Stimulated activated naive CD8-positive, alpha-beta T cell treated with anti-CD3 and anti-CD28 coated beads, Interleukin-15, Interleukin-2, amounts not matched to agents 100 U/mL and 50 U/mL, for 24 hours (primary cell): ENCODE measurements at places on chromosomes 2 and 18.

GRCh38 chr2:57417007-57417406 is 629.6 kb upstream of the VRK2 start:
- DNase-seq, result no peak

GRCh38 chr2:241509155-241509784 is 886 bp upstream of the STK25 start:
- no peak for DNase-seq

- peak; percentile 85 for DNase-seq
Observed at GRCh38 chr18:59070181-59070912, 69.3 kb upstream of the SEC11C start.

- no peak for DNase-seq
Observed at GRCh38 chr18:2854875-2855274, 8.1 kb downstream of the EMILIN2 start.

DNA sequence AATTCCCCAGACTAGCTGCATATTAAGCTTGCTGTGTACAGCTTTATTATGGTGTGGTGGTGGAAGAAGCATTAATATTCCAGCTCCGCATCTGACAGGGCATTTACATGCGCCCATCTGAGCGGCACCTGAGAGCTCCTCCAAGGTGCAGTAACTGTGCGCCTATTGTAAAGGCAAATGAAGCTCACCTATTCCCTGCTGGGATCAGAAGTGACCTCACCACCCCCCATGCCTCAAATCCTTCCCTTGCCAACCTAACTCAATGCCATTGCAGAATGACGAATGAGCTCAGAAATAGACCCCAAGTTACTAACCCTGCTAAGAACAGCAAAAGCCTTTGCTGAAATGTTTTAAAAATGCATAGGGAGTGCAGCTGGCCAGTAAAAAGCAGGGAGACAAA is 14.3 kb downstream of the BCL11A start:
- no peak for DNase-seq

DNA sequence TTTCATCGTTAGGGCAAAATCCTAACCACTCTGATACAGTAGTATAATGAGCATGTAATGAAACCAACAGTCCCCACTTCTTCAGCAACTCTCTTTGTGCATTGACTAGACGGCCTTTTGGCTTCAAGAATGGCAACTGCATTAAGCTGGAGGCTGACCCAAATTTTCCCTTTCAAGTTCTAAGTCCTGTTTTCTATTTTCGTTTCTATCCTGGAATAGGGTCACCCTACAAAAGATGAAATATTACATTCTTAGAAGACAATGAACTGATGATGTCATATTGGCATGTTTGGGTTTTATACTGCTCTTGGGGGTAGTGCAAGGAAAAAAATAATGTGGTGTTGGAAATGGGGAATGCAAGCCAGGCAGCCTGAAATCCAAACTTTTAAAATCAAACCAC is 254.4 kb downstream of the ETAA1 start:
- no peak for DNase-seq

DNA sequence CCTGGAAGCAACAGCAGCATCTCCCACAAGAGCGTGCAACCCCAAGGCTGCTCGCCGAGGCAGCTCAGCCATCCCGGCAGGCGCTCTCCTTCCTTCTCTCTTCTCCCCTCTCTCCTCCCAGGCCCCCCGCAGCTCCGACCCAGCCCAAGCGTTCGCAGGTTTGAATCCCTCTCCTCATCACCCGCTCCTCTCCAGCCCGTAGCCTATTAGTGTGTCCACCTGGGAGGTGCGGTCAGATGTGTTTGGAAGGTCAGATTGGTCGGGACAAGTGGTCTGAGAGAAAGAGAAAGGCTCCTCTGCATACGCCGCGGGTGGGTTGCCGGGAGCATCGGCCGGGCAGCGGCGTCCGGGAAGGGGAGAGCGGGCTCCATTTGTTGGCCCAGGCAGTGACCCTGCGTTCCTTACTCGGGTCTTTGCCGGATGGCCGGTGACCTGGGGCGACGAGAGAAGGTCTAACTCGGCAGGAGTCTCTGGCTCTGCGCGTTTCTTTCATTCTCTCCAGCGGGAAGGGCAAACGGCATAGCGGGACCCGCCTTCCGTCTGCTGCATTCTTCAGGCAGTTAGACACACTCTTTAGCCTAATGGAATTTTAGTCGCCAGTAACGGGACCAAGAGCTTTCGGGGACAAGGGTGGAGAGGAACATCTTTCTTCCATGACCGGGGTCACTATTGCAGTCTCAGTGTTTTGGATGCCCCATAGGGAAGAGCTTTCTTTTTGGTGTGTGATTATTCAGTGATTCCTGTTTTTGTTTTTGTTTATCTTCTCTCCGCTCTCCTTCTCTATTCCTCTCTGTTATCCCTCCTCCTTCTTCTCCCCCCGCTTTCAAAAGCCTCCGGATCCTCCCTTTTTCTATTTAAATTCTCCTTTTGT is 1.1 kb upstream of the TMEFF2 start:
- peak; percentile 4 for DNase-seq

GRCh38 chr2:230053753-230054478 is 14.8 kb downstream of the SLC16A14 start:
- DNase-seq, result no peak

DNA sequence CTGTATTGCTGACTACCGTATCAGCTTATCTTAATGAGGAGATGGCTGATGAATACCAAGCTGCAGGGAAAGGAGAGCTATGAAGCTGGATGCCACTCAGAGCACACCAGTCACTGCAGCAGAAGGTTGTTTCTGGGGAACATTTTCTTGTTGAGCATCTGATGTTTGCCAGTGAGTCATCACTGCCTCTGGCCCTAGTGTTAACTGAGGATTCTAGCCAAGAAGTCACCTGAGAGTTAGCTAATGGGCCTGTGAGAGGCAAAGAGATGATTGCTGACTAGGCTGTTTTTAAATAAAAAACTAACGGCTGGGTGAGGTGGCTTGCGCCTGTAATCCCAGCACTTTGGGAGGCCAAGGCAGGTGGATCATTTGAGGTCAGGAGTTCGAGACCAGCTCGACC is 37.9 kb downstream of the CCDC150 start:
- no peak for DNase-seq

- no peak for DNase-seq
Observed at GRCh38 chr2:186784930-186785329, 64.0 kb downstream of the ZSWIM2 start.

GRCh38 chr2:159427048-159427447 is 140.5 kb upstream of the WDSUB1 start:
- no peak for DNase-seq

- DNase-seq, result no peak
Observed at GRCh38 chr2:1553671-1554295, 140.5 kb downstream of the TPO start.

DNA sequence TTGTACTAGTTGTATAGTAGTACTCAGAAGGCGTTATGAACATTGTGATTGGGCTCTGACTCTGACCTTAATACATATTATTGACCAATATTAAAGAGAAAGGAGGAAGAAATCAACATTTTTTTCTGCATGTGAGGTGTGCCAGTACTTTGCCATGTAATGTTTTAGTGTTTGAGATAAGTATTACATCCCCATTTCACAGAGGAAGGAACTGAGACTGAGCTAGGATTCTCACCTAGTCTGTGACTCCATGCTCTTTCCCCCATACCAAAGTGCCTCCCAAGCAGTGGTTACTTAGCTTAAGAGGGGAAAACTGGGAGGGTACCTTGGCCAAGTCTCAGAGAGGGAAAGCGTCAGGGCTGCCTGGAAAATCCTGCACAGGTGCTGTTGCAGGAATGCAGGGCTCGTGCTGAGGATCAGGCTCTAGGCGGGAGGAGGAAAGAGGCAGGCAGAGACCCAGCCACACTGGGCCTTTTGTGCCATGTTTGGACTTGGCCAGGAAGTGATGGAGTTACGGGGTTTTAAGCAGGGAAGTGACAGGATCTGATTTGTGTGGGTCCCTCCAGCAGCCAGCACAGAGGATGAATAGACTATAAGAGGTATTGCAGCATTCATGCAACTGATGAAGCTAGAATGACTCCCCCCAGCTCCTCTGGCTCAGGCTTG is 1.7 kb downstream of the PNKD start:
- DNase-seq, result no peak

DNA sequence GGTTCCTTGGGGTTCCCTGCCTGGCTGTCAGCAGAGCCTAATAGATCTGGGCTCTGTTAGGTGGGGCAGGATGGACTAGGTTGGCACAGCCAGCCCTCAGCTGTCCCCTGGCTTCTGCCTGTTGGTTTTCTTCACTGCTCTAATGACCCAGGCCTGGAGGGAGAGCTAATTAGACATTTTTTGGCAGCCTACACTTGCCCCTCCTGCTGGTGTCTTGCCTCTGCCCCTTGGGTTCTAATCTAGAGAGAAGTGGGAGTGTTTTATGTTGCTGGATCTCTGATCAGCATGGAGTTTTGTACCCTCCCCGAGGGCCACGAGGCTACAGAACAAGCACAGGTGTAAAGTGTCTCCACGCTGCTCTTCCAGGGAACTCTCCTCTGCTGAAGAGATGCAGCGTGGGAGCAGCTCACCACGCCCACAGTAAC is 199.4 kb upstream of the RASGRP3 start:
- DNase-seq, result no peak

DNA sequence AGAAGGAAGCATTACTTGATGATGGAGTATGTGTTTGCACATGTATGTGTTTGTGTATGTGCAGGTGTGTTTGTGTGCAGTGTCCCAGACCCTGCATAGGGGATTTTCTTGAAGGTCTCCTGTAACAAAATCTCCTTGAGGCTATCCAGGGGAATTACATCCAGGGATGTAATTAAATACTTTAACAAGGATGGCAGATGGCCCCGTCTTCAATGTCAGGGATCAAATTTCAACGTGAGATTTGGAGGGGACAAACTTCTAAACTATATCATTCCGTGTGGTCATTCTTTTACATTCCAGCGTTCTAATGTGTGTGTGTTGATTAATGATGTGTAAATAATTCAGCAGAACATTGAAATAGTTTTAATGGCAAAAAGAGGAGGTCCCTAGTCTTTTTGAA is 3.3 kb downstream of the UGT1A9 start:
- DNase-seq, result no peak

DNA sequence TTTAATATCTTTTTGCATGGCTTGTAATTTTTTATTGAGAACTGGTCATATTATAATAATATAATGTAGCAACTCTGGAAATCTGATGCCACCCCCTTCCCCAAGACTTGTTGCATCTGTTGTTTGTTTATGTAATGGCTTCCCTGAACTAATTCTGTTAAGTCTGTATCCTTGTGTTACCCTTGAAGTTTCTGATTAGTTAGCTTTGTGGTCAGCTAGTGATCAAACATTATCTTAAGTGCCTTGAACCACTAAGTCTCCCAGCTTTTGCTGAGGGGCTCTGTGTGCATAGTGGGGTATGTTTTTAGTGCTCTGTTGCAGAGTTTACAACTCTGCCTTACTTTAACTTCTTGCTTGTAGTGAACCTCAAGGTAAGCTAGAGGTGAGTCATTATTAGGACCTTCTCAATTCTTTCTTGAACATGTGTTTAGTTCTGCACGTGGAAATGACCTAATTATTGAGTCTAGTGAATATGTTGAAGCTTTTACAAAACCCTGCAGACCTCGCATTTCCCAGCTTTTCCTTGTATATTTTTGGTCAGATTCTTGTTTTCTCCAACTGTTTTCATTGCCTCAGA is 24.8 kb downstream of the SMCHD1 start:
- DNase-seq, result no peak

DNA sequence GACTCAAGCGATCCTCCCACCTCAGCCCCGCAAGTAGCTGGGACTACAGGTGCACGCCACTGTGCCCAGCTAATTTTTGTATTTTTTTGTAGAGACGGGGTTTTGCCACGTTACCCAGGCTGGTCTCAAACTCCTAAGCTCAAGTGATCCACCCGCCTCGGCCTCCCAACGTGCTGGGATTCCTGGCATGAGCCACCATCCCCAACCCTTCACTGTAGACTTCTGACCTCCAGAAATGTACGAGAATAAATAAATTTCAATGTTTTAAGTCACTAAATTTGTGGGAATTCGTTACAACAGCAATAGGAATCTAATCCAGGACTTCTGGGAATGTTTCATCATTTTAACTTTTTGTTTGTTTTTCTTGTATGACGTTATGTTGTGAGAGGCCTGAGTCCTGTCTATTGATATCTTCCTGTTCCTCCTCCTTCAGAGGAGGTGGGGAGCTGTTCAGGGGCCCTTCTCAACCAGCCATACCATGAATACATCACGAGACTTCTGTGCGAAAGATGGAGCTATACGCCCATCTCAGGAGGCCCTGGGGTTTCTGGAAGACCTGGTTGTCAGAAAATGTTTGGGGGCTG is 40.0 kb downstream of the TEX44 start:
- DNase-seq, result no peak

GRCh38 chr2:110124038-110124825 is 8.6 kb upstream of the MALL start:
- DNase-seq, result no peak

DNA sequence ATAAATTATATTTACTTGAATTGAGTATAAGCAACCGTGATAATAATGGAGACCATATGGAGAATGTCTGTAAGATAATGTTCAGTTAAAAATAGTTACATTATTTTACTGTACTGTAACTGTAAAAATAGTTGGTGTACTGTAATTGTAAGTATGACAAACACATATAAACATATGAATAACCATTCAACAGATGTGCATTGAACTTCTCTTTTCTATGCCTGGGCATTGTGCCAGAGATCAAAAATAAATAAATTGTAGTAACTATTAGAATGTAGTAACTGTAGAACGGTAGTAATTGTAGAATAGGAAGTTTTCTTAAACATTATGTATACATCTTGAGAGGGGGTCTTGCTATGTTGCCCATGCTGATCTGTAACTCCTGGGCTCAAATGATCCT is 287.4 kb upstream of the EPAS1 start:
- DNase-seq, result no peak

- DNase-seq, result no peak
Observed at GRCh38 chr2:40240070-40240469, 211.8 kb downstream of the SLC8A1 start.

GRCh38 chr2:84556190-84556589 is 39.9 kb downstream of the DNAH6 start:
- DNase-seq, result no peak

- no peak for DNase-seq
Observed at GRCh38 chr18:32072321-32072720, 19.4 kb upstream of the RNF138 start.

DNA sequence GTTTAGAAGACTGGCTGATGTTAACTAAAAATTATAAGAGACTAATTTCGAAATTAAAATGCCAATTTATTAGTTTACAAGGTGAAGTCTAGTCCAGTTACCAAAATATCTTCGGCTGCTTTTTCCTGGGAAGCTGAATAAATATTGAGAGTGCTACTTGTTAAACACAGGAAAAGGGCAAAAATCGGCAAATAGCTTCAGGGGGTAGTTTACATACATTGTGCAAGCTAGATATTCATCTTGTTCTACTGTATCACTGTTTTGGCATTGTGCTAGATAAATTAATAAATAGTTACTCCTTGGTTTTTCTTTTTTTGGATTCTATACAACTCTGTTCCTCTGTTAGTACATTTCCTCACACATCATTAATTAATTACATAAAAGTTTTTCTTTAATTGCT is 29.3 kb downstream of the NHEJ1 start:
- no peak for DNase-seq

DNA sequence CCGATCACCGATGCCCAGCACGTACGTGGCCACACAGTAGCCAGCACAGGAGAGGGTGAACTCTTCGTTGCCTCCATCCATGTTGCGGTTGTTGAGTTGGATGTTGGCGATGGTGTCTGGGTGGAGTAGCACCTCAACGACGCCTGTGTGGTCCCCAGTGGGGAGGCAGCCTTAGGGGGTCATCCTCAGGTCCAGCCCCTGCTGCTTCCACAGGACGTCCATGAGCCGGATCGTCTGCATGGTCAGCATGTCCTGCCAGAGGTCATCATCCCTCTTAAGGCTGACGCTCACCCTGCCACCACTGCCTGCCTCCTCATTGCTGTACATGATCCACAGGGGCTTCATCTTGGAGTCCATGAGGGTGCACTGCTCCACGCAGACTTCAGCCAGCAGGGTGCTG is 369.3 kb downstream of the CMPK2 start:
- no peak for DNase-seq
